Thymus (tissue), 14 donors: ENCODE measurements at places on chromosomes 7 and 10.

GRCh38 chr10:118583611-118584010, 11.8 kb downstream of the PRLHR start:
- no peak for DNase-seq

- DNase-seq = no peak
Observed at GRCh38 chr7:131083781-131084180, 243.9 kb upstream of the MKLN1 start.

GRCh38 chr10:106873770-106874603, 290.5 kb downstream of the SORCS1 start:
- DNase-seq = no peak

- DNase-seq = no peak
Observed at GRCh38 chr7:22109761-22110160, 164.1 kb upstream of the CDCA7L start.

DNA sequence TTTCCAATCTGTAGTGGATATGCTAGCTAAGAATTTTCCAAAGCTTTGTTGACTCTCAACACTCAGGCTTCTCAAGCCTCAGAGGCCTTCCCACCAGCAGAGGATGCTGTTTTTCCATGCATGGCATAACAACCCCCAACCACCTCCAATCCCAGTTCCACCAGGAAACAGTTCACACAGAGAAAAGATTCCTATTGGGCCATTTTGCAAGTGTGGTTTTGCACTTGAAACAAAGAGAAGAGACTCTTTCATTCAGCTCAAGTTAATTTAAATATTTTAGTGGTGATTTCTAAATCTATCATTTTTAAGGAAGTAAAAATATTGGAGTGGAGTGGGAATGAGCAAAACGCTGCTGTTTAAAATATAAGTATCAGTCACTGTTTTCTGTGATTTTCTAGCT, 105.6 kb upstream of the COL1A2 start:
- no peak for DNase-seq

DNA sequence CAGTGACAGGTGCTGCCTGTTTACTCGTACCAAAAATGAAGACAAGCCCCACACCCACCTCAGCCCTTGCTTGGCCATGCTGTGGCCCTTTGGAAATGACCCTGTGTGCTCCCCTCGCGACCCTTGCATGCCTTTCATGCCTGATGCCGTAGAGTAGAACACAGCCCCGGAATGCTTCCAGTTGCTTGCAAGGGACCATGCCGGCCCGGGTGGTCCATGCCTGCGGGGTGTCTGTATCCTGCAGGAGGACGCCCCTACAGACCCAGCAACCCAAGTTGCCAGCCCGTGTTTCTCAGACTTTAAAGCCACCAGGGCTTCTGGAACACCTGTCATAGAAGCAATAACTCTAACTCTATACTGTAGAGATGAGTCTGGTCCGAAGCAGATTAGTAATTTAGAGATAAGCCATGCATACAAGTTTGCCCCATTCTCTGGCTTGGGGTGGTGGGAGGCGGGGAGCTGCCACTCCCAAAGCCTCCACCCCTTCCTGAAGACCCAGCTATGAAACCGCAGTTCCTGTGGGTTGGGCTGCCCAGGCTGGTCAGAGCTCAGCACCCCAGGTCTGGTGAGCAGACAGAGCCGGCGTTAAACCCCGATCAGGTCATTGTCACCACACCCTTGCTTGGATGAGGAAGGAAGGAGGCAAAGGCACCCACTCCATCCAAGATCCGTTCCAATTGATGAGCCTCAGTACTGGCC, 143.5 kb downstream of the ADCY1 start:
- no peak for DNase-seq
